ENCODE measurements at places on chromosomes 4 and X.

DNA sequence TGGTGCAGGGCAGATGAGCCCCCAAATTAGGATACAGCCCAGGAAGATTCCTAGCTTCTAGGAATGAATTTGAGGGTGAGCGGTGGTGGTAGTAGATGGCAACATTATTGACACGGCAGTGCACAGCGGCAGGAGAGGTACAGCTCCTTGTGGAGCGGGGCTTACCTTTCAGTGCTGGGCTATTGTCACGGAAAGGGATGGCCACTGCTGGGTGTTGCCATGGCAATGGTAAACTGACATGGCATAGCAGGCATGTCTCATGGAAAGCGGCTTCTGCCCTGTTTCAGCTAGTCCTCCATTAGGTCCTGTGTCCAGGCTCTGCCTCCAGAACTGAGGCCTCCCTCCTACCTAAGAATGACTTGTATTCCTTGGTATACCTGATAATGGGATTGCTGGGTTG is 81.8 kb upstream of the WDR1 start:
- no peak for DNase-seq

- no peak for DNase-seq
Observed at GRCh38 chr4:47315346-47315745, 148.2 kb downstream of the COMMD8 start.

DNA sequence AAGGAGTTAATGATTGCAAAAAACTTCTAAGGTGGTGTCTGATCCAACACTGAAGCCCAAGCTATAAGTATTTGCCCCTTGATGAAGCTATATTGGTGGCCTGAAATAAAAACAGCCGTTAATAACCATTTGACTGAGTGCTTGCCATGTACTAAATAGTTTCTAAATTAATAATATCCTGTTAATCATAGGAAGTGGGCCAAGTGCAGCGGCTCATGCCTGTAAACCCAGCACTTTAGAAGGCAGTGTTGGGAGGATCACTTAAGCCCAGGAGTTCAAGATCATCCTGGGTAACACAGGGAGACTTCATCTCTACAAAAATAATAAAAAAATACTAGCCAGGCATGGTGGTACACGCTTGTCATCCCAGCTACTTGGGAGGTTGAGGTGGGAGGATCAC is 8.3 kb downstream of the NDP start:
- no peak for DNase-seq

DNA sequence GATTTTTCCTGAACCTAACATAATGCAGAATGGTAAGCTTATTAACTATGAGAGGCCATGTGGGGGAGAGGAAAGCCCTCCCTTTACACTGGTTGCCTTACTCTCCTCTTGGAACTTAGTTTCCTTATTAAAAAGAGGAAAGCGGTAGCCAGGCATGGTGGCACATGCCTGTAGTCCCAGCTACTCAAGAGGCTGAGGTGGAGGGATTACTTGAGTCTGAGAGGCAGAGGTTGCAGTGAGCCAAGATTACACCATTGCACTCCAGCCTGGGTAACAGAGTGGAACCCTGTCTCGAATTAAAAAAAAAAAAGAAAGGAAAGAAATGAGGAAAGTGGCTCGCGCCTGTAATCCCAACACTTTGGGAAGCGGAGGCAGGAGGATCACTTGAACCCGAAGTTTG is 2.0 kb downstream of the FAM47E start:
- DNase-seq = no peak

DNA sequence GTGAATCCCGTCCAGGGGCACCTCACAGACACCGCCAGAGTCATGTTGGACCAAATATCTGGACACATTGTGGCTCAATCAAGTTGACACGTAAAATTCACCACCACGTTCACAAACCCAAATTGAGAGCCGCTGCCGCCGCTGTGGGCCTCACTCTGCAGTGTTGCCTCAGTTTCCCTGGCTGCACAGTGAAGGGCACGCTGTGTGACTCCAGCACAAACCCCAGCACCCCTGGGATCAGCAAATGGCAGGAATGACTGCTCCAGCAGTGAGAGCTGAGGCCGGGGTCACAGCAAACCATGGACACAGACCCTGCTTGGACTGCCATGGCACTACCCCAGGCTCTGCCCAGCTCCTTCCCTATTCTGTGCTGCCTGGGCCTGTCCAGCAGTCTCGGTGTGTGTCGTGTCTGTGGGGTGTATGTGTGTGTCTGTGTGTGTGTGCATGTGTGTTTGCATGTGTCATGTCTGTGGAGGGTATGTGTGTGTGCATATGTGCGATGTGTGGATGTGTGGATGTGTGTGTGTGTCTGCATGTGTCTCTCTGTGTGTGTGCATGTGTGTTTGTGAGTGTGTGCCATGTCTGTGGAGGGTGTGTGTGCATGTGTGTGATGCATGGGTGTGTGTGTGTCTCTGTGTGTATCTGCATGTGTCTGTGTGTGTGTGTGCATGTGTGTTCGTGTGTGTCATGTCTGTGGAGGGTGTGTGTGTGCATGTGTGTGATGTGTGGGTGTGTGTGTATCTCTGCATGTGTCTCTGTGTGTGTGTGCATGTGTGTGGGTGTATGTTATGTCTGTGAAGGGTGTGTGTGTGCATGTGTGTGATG is 52.2 kb upstream of the ADRA2C start:
- DNase-seq = no peak

- DNase-seq = no peak
Observed at GRCh38 chr4:1183985-1184773, 11.8 kb upstream of the SPON2 start.

- DNase-seq = no peak
Observed at GRCh38 chrX:66833426-66833825, 194.5 kb upstream of the EDA2R start.

DNA sequence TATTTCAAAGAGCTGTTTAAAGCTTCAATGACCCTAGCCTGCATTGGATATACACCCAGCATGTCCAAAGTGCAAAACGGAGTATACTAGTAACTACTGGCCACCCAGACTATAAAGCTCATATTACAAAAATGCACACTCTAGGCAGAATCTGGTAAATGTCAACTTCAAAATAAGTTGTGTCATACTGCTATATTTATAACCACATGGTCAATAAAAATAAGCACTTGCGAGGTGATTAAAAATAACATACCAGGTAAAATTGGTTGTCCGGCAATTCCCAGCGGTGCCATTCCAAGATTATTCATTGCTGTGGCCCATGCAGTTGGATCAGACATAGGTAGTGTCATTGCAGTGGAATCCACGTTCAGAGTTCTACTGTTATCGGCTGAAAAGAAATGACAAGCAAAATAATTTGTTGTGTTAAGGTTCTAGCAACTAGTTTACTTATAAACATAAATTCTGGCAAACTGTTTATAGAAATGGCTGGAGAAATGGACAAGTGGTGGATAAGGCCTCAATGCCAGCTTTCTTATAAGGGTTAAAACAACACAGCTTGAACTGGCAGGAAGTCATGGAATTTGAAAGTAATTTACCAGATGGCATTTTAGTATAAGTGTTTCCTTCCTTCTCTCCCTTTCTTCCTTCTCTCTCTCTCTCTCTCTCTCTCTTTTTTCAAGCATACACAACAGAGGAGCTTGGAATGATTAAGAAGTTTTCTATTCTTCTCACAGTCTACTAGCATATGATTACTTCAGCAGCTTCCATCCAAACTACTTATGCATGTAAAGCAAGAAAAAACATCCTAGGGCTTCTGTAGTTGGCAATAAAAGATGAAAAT is 199.9 kb downstream of the ENOX2 start:
- DNase-seq = no peak

DNA sequence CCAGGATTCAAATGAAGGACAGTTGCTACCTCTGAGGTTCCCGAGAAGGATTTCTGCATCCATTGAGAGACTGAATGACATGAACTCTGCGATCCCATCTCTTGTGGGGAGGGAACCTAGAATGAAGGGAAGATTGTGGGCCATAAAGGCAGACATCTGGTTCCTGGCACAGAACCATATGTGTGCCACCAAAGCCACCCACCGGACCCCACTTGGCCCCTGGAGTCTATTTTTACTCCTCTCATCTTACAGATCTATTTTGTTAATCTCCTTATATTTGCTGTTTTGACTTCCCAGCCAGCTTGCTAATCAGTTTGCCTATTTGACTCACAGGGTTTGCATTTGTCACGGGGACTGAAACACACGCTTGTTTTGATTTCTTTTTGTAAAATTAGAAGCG is 7.3 kb downstream of the SOD3 start:
- no peak for DNase-seq

- no peak for DNase-seq
Observed at GRCh38 chrX:13697455-13697854, 8.5 kb downstream of the RAB9A start.

DNA sequence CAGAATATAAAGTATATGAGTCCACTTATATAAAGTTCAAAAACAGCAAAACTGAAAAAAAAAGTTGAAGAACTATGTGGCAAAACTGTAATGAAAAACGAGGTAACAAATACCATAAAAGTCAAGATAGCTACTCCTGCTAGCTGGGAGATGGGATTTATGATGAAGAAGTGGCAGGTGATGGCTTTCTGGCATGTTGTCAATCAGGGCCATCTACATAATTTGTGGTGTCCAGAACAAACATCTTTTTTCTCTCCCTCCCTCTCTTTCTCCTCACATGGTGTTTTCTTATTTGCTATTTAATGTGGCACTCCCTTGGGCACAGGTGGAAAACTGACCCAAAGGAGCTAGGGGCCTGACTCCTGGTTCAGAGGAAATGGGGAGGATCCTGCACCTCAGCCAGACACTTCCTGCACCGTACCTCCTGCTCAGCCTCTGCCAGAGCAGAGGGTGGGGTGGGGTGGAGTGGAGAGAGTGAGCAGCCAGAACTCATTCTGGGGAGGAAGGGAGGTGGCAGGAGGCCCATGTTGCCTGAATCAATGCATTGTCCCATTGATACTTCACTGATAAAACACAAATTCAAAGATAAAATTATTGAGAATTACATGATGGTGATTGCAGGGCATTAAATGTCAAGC is 5.3 kb upstream of the SAP30 start:
- DNase-seq = peak; percentile 7

- no peak for DNase-seq
Observed at GRCh38 chr4:128289523-128290158, 2.0 kb upstream of the PGRMC2 start.

- DNase-seq = no peak
Observed at GRCh38 chr4:57220734-57221133, 110.5 kb upstream of the IGFBP7 start.
